Right atrium auricular region (tissue), 2 donors: ENCODE measurements at places on chromosomes 4 and X. TPM values are rescaled to one million over a fixed set of nuclear protein-coding genes. Genes with fewer than 3 reads are reported as not detected.

- DNase-seq: no peak
Measured at GRCh38 chr4:76923619-76924357, 25.8 kb upstream of the SEPTIN11 start.

Gene HPGD
- 1.4 TPM for total RNA-seq

Gene ZNF711
- 3.7 TPM for total RNA-seq

GRCh38 chrX:1767026-1767425, 152.2 kb downstream of the ASMT start:
- DNase-seq: no peak

Gene CYLC1
- not detected for total RNA-seq
